Fibroblast of skin of scalp (primary cell): ENCODE measurements at places on chromosomes 11 and 22.

DNA sequence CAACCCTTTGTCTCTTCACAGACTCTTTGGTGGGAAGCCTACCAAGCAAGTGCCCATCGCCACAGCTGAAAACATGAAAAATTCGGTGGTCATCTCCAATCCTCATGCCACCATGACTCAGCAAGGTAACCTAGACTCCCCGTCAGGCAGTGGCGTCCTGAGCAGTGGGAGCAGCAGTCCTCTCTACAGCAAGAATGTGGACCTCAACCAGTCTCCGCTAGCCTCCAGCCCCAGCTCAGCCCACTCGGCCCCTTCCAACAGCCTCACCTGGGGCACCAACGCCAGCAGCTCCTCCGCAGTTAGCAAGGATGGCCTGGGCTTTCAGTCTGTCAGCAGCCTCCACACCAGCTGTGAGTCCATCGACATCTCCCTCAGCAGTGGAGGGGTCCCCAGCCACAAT is 111.6 kb downstream of the DBX1 start:
- no peak for DNase-seq

DNA sequence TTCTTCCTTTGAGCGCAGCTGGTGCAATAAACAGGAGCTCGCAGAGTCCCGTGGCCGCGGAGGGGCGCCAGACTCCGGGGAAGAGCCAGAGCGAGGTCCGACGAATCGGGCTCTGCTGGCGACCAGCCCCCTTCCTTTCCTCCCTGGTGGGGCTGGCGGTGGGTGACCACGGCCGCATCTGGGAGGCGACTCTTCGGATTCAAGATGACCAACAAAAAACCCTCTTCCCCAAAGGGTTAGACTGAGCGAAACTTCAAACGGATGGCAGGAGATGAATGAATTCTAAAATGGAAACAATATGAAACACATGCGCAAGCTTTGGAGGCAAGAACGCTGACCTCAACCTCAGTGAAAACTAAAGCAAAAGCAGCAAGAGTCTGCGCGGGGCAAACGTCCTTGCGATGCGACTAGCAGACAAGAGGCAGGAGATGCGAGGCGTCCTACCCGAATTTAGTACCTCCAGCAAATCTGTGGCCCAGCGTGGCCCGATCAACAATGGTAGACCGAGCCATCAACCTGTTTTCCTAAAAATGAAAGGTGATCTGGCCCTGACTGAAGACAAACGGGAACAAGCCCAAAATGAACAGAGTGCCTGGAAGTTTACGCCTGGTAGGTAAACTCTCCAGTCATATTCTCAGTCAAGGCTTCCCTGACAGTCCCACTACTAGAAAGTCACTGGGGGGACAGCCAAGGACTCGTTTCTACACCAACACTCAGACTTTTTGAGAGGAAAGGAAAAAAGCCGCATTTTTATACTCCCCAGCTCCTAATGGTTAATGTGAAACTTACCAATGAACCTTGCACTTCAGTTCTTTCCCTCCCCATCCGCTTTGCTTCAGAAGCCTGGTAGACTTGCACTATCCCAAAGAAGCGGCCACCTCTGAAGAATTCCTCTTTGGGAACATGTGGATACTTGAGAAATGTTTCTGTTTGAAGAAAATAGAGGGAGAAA is 11.6 kb downstream of the MMP3 start:
- DNase-seq, result peak; percentile 79

GRCh38 chr11:114102993-114103896 is 43.7 kb downstream of the ZBTB16 start:
- DNase-seq, result no peak

GRCh38 chr22:28379075-28379779 is 300.4 kb downstream of the TTC28 start:
- no peak for DNase-seq

DNA sequence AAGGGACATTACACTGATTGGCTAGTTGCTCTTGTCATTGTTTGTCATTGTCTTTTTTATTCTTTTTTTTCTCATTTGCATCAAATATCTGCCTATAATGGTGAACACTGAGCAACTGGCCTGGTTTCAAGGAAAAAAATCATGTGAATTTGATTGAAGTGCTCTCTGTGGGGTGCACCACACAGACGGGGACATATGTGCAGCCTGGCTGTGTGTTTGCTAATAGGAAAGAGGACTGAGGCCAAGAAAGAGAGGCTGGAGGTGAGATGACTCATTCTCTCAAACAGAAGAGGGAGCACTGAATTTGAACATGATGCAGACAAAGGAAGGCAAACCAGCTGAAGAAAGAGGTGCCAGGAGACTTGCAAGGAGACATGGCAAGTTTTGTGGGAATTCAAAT is 684.9 kb upstream of the CCDC90B start:
- peak; percentile 47 for DNase-seq

DNA sequence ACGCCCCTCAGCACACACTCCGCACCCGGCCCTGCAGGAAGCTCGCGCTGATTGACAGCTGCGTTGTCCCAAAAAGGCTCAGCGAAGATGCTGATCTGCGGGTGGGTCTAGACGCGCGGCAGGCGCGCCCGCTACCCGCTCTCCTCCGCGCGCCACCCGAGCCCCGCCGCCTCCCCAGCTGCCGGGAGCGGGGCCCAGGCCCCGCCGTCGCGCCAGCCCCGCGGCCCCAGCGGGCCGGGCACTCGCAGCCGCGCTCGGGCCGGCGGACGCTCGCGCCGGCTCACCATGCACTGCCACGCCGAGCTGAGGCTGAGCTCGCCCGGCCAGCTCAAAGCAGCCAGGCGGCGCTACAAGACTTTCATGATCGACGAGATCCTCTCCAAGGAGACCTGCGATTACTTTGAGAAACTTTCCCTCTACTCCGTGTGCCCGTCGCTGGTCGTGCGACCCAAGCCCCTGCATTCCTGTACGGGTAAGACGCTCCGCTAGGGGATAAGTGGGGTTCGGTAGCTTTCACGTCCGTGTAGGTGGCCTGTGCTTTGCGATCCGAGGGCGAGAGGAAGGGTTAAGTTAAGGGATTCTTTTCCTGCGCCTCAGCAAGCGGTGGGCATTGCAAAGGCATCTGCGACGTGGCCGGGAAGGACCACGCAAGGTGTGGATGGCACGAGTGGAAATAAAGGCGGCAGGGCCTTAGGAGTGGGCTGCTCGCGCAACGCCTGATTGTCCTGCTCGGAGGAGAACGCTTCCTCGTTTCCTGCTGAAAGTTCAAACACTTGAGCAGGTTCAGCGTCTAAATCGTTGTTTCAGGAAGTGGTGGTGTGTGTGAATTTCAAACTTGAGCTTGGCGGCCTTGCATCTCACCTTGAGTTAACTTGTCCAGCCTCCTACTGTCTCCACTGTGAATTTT is at the start of gene BARX2:
Gene BARX2, plus strand, starts transcription at position 98 of the 907 bp plus-strand sequence. Its CDS starts 188 bp downstream, at position 286.
- peak; percentile 55 for DNase-seq

DNA sequence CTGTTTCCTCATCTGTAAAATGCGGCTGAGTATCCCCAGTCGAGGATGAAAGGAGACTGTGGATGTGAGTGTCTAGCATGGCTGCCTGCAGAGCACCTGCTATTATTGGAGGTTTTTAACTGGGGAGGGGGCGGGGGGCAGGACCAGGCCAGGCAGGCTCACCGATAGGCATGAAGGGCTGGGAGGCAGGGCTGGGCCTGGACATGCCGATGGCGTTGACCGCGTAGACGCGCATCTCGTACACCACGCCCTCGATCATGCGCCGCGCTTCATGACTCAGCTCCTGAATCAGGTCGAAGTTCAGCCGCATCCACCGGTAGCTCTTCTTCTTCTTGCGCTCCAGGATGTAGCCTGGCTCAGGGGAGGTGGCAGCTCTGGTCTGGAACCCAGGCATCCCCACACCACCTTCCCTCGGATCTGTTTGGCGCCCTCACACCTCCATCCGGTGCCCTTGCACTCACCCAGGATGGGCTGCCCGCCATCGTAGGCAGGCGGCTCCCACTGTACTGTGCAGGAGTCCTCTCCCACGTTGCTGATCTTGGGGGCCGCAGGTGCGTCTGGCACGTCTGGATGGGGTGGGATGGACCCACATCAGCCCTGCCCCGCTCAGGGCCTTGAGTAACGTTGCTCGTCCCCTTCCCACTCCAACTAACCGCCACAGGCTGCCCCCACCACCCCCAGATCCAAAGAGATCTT is 15.1 kb downstream of the MYBPC3 start:
- DNase-seq, result no peak

DNA sequence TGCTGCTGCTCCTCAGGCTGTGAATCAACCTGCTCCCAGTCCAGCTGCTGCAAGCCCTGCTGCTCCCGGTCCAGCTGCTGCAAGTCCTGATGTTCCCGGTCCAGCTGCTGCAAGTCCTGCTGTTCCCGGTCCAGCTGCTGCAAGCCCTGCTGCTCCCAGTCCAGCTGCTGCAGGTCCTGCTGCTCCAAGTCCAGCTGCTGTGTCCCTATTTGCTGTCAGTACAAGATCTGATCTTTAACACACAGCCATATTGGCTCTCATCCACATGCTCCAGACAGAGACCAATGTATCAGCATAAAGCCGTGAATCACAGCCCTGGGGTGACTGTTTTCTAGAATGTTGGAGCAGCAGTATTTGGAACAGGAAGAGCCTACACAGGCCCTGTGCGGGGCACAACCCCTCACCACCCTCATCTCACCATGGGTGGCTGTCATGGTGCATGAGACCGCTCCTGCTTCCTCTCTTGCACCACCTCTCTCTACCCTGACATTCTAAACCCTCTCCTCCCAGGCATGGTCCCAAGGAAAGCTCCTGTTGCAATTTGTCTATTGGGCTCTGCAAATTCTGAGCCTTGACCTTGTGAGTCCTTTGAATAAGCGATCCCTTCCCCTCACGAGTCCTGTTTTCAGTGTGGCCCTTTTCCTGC is 3.5 kb downstream of the KRTAP5-10 start:
- DNase-seq, result no peak

DNA sequence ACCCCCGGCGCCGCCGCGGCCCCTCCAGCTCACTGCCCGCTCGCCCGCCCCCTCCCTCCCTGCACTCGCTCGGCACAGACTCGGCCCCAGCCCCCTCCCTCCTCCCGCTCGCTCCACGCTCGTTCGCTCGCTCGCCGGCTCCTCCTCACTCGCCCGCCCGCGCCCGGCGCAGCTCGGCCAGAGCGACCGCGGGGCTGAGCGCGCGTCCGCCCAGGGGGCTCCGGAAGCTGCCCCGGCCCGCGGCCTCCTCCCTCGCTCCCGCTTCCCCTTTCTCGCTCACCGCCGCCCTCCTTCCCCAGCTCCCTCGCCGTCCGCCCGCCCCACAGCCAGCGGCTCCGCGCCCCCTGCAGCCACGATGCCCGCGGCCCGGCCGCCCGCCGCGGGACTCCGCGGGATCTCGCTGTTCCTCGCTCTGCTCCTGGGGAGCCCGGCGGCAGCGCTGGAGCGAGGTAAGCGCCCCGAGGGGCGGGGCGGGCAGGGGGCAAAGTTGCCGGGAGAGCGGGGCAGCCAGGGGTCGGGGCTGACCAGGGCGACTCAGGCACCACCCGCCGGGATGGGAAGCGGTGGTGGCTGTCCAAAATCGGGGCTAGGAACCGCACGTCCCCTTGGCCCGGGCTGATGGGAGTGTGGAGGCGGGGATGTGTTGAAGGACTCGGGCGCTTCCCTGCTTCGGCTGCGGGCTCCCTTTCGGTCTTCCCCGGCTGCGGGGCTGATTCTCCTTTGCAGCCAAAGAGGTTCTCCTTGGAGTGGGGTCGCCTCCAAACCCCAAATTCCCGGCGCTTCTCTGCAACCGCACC is at the start of gene SEZ6L:
Gene SEZ6L, plus strand, starts transcription at position 148 of the 797 bp plus-strand sequence. Its CDS starts 208 bp downstream, at position 356.
- DNase-seq, result peak; percentile 13

GRCh38 chr22:43060183-43060582 is 29.0 kb downstream of the TTLL1 start:
- DNase-seq, result peak; percentile 8

- no peak for DNase-seq
These were observed 1.7 kb downstream of the IL17REL start for GRCh38 chr22:50010676-50011446.

- no peak for DNase-seq
These were observed 2.4 kb upstream of the TRIM68 start for GRCh38 chr11:4610258-4610935.

DNA sequence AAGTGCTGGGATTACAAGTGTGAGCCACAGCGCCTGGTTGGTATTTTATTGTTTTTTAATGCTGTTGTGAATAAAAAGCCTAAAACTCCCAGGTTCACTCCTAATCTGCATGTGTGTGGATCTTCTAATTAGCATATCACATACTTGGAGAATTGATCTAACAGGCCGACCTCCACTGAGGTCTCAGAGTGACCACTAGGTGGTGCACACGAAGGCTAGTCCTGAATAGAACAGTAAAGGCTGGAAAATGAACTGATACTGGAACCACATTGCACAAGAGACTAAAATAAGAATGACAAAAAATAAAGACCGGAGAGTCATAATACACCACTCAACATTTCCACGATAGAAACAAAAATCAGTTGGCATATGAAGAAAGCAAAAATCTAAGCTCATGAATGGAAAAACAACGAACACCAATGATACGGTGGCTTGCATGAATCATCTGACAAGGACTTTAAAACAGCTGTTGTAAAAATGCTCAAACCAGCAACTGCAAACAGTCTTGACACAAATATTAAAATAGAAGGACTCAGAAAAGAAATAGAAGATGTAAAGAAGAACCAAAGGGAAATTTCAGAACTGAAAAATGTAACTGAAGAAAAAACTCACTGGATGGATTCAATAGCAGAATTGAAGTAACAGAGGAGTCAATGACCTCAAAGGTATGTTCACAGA is 19.2 kb downstream of the PIM3 start:
- peak; percentile 33 for DNase-seq

GRCh38 chr11:75453916-75454655 is 21.1 kb upstream of the KLHL35 start:
- DNase-seq, result peak; percentile 66

GRCh38 chr11:118436639-118437207 is 431 bp downstream of the KMT2A start:
- DNase-seq, result no peak

DNA sequence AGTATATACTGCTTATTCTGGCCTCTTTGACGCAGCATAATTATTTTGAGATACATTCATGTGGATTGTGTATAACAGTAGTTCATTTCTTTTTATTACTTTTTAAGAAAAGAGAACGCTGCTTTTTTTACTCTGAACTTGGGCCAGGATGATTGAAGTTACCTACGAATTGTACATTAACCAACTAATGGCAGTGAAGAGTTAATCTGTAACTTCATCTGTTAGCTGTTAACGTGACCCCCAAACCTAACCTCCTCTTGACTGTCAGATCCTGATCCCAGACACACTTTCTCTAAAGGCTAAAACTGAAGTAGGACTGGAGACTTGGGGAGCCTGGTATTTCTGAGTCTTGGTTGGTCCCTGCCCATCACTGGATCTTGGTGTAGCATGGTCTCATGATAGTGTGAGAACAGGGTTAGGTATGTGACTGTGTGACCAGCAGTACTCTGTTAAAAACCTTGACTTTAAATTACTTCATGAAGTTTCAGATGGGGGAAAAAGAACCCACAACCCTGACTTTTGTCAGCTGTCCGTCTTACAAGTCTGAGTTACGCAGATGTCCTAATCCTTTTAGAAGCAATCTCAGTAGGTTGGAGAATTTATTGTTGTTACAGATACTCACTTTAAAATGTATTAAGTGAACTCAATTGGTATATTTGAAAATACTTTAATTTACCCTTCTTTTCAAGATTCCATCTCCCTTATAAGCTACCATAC is 39.4 kb downstream of the C22orf31 start:
- no peak for DNase-seq

GRCh38 chr11:61482513-61482912 is 26.0 kb upstream of the LRRC10B start:
- DNase-seq, result no peak

GRCh38 chr11:86162239-86162638 is 82.3 kb upstream of the EED start:
- DNase-seq, result peak; percentile 83

GRCh38 chr11:65884716-65885092 is 3.6 kb downstream of the FIBP start:
- DNase-seq, result peak; percentile 74

- no peak for DNase-seq
These were observed 3.6 kb downstream of the CDKN1C start for GRCh38 chr11:2881981-2882375.

- DNase-seq, result peak; percentile 35
These were observed 11.7 kb downstream of the MICAL2 start for GRCh38 chr11:12122083-12122482.
